Panc1 (cell line): ENCODE measurements at places on chromosomes 11 and 22. TPM values are rescaled to one million over a fixed set of nuclear protein-coding genes. Genes with fewer than 3 reads are reported as not detected.

TEX54 gene
- total RNA-seq: not detected

CCDC188 gene
- total RNA-seq: not detected

GRCh38 chr11:122995526-122995925 lies 13.9 kb upstream of the BSX start:
- DNase-seq: no peak

OR8D1 gene
- not detected for total RNA-seq

DNA sequence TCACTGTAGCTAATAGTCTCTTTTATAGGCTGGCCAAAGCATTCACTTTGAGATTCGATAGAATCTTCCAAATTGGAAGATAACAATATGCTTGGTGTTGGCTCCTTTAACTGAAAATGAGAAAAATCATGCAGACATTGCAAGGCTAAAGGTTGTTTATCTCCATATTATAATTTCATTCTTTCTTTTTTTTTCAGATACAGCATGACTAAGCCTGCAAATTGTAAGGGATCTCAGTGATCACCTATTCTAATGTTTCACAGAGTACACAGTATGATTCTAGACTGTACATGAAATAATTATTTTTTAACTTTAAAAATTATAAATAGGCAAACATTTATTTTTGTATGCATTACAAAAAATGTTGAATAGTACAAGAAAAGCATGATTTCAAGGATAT lies 451.7 kb upstream of the DDI1 start:
- DNase-seq: no peak
